ENCODE measurements at places on chromosomes 13 and 19. TPM values are rescaled to one million over a fixed set of nuclear protein-coding genes. Genes with fewer than 3 reads are reported as not detected.
A peak's percentile ranks its signal among the peaks of the same experiment; 100 is the strongest.

Gene LNX2
- total RNA-seq = 3.3 TPM

Gene NXNL1
- total RNA-seq = not detected

Gene URAD
- not detected for total RNA-seq

Gene SPACA4
- not detected for total RNA-seq

Gene ZNF813
- 2.0 TPM for total RNA-seq

DNA sequence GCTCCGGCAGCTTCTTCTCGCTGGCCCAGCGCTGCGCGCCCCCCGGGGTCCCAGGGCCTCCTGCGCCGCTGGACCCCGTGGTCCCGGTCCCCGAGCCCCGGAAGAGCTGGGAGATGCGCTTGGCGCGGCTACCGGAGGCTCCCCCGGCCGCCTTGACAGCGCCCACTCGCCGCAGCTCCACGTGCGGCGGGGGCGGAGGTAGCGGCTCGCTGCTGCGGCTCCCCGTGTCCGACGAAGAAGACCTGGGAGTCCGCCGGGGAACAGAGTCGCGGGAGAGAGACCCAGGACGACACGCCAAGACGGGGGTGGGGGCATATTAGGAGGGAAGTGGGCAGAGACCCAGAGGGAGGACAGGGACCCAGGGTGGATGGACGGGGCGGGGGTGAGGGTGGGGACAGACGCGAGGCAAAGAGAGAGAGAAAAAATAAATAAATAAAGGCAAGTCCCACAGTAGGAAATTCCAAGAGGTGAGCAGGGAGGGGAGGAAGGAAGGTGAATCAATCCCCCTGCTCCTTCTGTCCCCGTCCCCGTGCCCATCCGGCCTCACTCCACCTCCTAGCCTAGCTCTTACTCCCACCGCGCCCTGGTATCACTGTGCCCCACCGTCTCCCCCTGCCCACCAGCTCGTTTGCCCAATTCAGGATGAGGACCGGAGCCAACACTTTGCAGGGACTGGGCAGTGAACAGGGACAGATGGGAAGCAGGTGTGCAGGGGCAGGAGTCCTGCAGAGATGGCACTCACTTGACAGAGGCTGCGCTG is 826 bp downstream of the RASIP1 start:
- DNase-seq = no peak
- H3K27me3 ChIP-seq = peaks cover 6% of the 10 kb centered on the region
- H3K36me3 ChIP-seq = no peaks in the 10 kb centered on the region
- H3K27ac ChIP-seq = no peak overlapping the region

DNA sequence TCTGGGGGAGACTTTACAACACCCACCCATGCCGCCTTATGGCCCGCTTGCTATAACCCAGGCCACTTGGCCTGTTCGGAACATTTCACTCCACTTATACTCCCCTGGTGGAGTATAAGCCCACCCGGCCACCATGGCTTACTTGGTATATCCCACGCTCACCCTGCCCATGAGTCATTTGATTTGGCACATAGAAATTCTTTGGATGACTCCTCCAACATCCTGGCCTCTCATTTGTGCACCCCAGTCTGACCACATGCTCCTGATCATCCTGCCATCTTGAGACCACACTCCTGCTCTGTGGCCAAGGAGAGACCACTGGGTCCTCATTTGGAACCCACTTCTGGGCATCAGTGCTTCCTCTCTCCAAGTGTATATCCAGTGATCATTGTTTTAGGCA is 5.2 kb downstream of the SPACA6 start:
- no peak overlapping the region for H3K4me3 ChIP-seq
- H3K36me3 ChIP-seq = peaks cover 16% of the 10 kb centered on the region
- 0 out of 2 replicates have a peak, but pooled peaks cover under 1% of the 10 kb centered on the region for H3K4me1 ChIP-seq
- H3K27me3 ChIP-seq = no peaks in the 10 kb centered on the region
- peak; percentile 59 for DNase-seq

DNA sequence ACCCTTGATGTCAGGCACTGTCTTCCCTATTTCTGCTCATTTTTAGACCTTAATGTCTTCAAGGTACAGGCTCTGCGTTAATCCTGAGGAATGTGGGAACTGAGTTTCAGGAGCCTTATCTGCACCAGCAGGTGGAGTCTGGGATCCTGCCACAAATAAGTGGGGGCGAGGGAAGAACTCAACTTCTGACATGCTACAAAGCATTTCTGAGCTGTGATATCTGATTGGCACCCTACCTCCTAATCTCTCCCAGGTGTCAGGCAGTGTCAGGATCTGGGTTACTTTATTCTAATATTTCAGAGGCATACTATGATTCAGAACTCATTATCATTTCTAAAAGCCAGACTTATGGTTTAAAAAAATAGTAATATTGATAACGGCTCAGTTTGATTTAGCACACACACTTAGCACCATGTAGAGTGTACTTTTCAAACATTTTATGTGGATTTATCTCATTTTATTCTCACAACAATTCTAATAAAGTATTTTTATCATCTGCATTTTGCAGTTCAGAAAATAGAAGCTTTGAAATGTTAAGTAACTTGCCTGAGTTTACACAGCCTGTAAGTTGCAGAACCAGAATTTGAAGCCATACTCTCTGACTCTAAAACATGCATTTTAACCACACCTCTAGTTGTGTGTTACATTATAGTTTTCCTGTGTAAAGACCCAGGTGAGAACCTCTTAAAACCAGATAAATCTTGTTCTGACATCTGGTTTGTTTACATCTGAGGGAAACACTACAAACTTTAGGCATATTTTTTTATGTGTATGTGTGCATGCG is 358.6 kb downstream of the TDRD3 start:
- H3K36me3 ChIP-seq = no peaks in the 10 kb centered on the region
- H3K4me1 ChIP-seq = no peaks in the 10 kb centered on the region
- DNase-seq = no peak
- no peak overlapping the region for H3K27ac ChIP-seq
- no peak overlapping the region for H3K4me3 ChIP-seq

GRCh38 chr19:2524840-2525723 is 49.2 kb downstream of the GADD45B start:
- no peaks in the 10 kb centered on the region for H3K27me3 ChIP-seq
- peak; percentile 94 for DNase-seq
- peak overlapping the region; percentile 56 for H3K4me3 ChIP-seq
- H3K36me3 ChIP-seq = no peaks in the 10 kb centered on the region
- peaks cover 46% of the 10 kb centered on the region for H3K4me1 ChIP-seq

DNA sequence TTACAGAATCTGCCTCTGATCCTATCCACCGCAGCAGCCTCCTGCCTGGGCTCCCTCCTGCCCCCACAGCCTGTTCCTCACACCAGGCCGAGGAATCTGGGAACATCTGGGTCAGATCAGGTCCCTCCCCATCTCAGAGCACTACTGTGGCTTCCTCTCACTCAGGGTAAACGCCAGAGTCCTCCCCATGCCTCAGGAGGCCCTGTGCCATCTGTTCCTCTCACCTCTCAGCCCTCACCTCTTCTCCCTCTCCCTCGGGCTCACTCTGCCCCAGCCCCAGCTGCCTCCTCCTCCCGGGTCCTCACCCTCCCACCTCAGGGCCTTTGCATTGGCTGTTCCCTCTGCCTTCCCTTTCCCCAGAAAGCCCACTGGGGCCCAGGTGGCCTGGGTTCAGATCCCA is 18.2 kb downstream of the FCGBP start:
- no peak for DNase-seq
- H3K27ac ChIP-seq = no peak overlapping the region
- no peak overlapping the region for H3K4me3 ChIP-seq

- H3K27me3 ChIP-seq = no peaks in the 10 kb centered on the region
- H3K27ac ChIP-seq = peak overlapping the region; percentile 50
- H3K4me1 ChIP-seq = peaks cover 41% of the 10 kb centered on the region
- DNase-seq = peak; percentile 88
- 0 out of 2 replicates have a peak overlapping the region, but pooled peaks have one; percentile 11 for H3K4me3 ChIP-seq
- H3K36me3 ChIP-seq = no peaks in the 10 kb centered on the region
These were observed 3.8 kb downstream of the KDM4B start for GRCh38 chr19:4972509-4973230.

GRCh38 chr13:60162096-60162495 is 1.6 kb downstream of the DIAPH3 start:
- no peaks in the 10 kb centered on the region for H3K36me3 ChIP-seq
- H3K4me1 ChIP-seq = peaks cover 26% of the 10 kb centered on the region
- H3K27ac ChIP-seq = peak overlapping the region; percentile 71
- peak; percentile 22 for DNase-seq
- peak overlapping the region; percentile 88 for H3K4me3 ChIP-seq

- peak overlapping the region; percentile 67 for H3K27ac ChIP-seq
- peak; percentile 83 for DNase-seq
- no peaks in the 10 kb centered on the region for H3K27me3 ChIP-seq
- no peaks in the 10 kb centered on the region for H3K36me3 ChIP-seq
- H3K4me3 ChIP-seq = no peak overlapping the region
These were observed 31.6 kb downstream of the SHISA2 start for GRCh38 chr13:26019881-26020870.

Measured in GM23248 (cell line).